ENCODE measurements at places on chromosomes 16 and 17. TPM values are rescaled to one million over a fixed set of nuclear protein-coding genes. Genes with fewer than 3 reads are reported as not detected.

- no peak for DNase-seq
Measured at GRCh38 chr17:8494506-8495111, 58.9 kb downstream of the NDEL1 start.

- DNase-seq: no peak
Measured at GRCh38 chr17:77579682-77580081, 378.8 kb upstream of the TNRC6C start.

- DNase-seq: no peak
Measured at GRCh38 chr17:31415004-31415454, 23.6 kb downstream of the RAB11FIP4 start.

- DNase-seq: no peak
Measured at GRCh38 chr17:39973496-39973895, 7.1 kb upstream of the PSMD3 start.

ACSM2B gene
- total RNA-seq: not detected
